Activated CD8-positive, alpha-beta memory T cell treated with anti-CD3 and anti-CD28 coated beads for 48 hours (primary cell): ENCODE measurements at places on chromosomes 4 and X.

- no peak for DNase-seq
Measured at GRCh38 chr4:104491481-104492182, 3.1 kb downstream of the CXXC4 start.

DNA sequence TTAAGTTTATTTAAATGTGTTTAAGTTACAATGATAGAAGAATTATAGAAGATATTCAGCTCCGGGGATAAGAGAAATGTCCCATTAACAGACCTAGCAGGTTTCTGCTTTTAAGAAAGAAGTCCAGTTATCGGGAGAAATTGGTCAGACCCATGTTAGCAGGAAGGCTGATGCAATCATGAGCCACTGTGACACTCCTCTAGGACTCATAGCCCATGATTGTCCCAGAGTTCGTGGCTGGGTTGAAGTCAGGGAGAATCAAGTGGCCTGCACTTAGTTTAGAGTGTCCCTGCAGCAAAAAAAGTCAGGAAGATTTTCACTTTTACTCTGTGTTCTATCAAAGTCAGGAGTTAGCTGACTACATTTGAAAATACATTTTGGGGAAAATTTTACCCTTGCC lies 72.0 kb downstream of the TMEM144 start:
- DNase-seq = no peak

DNA sequence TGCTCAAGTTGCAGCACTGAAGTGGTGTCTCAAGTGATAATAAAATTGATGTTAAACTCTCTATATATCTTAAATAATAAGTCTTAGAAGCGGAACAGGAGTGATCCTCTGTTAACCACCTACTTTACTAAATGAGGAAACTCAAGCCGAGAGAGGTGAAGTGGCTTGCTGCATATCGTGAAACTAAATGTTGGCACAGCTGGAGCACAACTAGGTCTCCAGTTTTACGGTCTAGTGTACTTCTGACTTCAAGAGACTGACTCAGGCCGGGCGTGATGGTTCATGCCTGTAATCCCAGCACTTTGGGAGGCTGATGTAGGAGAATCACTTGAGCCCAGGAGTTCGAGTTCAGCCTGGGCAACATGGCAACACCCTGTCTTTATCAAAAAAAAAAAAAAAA lies 35.5 kb upstream of the PLS3 start:
- DNase-seq = no peak

DNA sequence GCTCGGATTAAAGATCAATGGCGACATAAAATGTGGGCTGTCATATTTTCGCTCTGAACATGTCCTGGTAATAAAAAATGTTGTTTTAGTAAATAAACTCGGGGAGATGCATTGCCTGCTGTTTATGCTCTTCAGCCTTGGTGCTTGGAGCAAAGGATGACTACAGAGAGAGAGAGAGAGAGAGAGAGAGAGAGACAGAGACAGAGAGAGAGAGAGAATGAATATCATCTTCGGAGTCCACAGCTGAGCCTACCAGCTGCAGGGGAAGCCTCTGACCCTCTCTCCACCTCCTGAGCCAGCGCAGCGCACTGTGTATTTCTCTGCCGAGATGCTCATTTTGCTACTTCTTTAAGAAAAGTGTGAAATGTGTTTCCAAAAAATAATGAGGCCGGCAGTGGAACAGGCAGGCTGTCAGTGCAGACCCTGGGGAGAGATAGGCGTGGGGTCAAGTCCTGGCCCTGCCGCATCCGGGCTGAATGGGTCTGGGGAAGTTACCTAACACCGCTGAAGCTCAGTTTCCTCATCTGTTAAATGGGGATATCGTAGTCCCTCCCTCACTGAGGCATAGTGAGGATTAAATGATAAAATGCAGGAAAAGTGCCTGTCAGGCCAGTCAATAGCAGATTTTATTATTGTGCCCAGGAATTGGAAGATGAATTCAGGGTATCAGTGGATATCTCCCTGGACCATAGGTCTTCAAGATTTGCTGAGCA lies 58.5 kb upstream of the LGI2 start:
- no peak for DNase-seq

- DNase-seq = no peak
Measured at GRCh38 chr4:143260750-143261149, 75.9 kb upstream of the GAB1 start.

DNA sequence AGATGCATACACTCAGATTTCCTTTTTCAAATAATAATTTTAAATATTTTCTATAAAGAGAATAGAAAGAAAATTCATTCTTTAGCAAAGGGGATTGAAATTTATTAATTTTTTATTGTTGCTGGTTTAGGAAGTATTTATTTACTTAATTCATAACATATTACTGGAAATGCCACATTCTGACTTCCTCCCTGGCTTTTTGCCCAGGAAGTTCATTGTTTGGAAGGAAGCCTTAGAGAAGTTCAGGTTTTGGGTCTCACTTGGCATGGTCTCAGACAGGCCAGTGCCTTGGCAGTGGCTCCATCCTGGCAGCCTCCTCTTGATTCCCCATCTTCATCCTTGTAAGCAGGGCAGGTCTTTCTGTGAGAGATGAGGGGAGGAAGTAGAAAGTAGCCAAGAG lies 50.5 kb downstream of the IL15 start:
- DNase-seq = no peak

- no peak for DNase-seq
Measured at GRCh38 chrX:102624105-102624504, 24.8 kb downstream of the ARMCX5 start.

DNA sequence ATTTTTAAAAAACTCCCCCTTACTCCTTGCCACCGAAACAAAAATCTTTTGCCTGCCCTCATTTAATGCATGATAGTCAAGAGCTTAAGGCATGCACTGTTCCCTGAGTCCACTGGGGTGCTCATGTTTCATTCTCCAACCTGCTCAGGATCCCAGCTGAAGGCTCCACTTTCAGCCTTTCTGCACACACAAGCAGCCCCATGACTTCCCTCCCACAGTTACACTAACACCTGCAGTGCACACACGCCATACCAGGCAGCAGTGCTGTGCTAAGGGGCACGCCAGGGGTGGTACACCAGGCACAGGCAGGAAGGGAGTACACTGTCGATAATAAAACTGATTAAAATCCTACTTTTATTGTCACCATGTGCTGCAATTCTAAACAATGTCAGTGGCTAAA lies 385.2 kb downstream of the BMPR1B start:
- no peak for DNase-seq

- DNase-seq = no peak
Measured at GRCh38 chr4:2231082-2231481, 10.8 kb downstream of the HAUS3 start.

DNA sequence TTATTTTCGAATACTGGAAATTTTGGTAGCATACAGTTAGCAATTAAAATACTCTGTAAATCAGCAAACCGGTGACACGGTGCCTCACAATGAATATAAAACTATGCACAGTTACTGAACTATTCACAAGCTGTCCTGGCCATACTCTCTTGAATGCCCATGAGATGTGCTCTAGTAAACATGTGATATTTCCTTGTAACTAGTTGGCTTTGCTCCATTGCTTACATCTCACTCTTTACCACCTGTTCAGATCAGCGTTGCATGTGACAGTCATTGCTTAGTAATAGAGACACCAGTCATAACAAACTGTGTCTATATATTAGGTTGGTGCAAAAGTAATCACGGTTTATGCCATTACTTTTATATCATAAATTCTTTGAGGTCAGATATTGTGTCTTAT lies 897.9 kb upstream of the FTHL17 start:
- no peak for DNase-seq

DNA sequence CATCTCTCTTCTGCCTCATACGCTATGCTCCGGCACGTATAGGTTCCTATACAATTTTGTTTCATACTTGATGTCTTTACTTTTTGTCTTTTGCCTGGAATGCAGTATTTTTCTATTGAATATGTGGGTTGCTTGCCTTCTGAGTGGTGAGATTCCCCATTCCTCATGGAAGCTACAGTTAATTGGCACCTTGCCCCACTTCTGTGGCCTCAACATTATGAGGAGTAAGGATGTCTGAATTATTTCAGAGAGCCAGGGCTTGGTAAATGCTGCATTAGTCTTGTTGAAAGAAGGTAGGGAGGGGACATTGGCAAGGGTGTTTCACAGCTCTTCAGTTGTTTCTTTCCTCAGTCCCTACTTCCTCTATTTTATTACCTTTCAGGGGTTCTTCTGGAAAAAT lies 23.0 kb downstream of the CDKL5 start:
- DNase-seq = no peak

- no peak for DNase-seq
Measured at GRCh38 chrX:12954981-12955380, 19.9 kb upstream of the TMSB4X start.

- no peak for DNase-seq
Measured at GRCh38 chrX:35841872-35842271, 43.7 kb downstream of the MAGEB16 start.

GRCh38 chr4:6928081-6928480 lies 18.5 kb downstream of the TBC1D14 start:
- DNase-seq = no peak

DNA sequence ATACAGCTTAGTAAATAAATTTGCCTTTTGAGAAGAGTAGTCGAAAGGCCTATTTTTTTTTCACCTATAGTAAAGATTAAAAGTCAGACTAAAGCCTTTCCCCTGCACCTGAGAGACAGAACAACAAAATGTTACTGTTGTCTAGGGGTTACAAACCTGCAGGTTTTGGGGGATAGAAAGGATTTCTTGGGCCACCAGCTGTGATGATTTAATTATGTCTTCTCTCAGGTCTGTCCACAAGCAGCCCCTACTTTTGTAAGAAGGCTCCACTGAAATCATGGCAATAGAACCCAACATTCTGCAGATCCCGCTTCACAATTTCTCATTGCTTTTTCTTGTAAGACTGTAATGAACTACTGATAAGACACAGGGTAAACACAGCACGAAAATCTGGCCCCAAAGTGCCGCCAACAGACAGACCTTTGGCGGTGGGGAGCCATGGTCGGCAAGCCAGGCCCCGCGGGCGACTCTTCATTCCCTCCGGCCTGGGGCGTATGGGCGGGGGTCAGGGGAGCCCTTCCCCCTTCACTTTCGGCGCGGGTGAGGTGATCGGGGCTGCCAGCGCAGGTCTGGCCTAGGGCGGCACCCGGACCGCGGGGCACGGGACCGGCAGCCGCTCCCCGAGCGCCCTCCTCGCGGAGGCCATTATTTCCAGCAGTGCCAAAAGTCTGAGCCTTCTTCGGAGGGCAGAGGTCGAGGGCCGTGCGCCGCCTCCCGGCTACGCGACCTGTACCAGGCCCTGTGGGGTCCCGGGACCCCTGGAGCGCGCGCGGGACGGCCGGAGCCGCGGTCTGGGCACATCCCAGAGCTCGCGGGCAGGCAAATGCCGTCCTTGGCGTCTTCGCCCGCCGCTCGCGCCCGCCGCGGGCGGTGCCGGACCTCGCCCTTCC lies 812 bp upstream of the KDM6A start:
- no peak for DNase-seq

DNA sequence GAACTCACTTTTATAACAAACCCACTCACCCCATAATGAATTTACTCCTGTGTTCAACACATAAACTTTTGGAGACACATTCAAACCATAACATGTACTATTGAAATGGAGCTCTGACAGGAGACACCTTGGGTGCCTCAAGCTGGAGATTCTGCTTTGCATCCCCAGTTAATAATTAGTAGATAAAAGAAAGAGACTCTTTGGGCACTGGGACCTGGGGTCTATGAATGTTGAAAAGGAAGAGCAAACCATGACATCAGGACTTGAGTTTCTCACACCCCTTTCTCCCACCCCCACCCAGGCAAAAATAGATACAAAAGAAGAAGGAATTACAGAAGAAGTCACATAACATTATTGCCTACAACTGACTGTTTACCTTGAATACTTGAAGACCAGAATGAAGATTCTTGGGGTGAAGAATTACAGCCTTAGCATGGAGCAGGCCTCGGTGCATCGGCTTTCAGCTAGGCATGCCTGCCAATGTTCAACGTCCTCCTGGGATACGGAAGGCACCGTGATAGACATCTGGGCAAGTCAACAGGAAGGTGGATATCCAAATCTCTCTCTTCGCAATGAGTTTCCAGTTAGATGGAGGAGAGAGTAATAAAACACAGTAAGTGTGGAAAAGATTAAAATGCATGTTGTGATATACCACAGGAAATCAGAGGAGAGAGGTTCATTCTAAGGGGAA lies 316.0 kb downstream of the TRIML1 start:
- no peak for DNase-seq

DNA sequence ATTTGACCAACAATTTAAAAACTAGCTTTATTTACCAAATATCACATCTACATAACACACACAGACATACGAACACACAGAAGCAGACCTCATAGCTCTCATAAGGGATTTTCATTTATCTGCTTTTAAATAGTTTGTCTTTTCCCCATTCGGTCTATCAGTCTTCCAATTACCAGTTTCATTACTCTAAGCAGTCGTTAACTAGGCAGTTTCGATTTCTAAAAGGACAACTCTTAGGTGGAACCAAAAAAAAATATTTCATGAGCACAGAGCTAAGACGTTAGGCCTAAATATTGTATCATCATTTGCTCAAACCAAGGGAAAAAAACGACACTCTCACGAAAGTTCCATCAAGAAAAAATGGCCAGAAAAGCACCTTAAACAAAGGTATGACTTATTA lies 228.4 kb downstream of the SPANXN1 start:
- DNase-seq = no peak

GRCh38 chr4:37453999-37454800 lies 209.7 kb downstream of the NWD2 start:
- DNase-seq = no peak

GRCh38 chr4:55116450-55116849 lies 8.9 kb downstream of the KDR start:
- DNase-seq = no peak

DNA sequence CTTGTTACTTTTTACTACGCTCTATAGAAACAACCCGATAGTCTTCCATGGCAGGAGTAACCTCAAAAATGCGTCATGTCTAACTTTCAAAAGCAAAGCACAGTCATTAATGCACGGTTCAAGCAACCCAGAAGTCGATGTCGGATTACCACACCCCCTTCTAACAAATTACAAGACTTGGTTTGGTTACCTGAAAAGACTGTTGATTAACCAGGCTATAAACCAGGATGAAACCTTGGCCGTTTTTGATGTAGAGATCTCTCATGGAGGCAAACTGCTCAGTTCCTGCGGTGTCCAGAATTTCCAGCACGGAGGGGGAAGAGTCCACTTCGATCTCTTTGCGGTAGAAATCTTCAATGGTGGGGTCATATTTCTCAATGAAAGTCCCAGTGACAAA lies 2.4 kb downstream of the RAP2C start:
- no peak for DNase-seq

GRCh38 chrX:150256297-150256650 lies 106.8 kb upstream of the MAMLD1 start:
- DNase-seq = no peak

GRCh38 chr4:84971319-84971932 lies 4.9 kb upstream of the WDFY3 start:
- DNase-seq = no peak
